ENCODE measurements at places on chromosomes 4 and X. TPM values are rescaled to one million over a fixed set of nuclear protein-coding genes. Genes with fewer than 3 reads are reported as not detected.

Gene ZDHHC9
- total RNA-seq = 20.2 TPM

DNA sequence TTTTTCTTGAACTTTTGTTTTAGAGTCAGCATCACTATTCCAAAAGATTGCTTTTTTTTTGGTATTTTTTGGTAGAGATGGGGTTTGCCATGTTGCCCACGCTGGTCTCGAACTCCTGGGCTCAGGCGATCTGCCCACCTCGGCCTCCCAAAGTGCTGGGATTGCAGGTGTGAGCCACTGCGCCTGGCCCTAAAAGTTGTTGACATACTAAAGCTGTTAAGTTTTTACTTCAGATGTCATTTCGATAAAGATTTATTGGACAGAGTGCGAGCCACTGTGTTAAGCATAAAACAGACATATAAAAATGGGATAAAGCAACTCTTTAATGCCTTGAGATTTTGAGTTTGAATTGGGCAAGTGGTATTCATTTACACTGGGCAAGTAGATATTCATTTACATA lies 28.3 kb downstream of the USO1 start:
- DNase-seq = no peak

DNA sequence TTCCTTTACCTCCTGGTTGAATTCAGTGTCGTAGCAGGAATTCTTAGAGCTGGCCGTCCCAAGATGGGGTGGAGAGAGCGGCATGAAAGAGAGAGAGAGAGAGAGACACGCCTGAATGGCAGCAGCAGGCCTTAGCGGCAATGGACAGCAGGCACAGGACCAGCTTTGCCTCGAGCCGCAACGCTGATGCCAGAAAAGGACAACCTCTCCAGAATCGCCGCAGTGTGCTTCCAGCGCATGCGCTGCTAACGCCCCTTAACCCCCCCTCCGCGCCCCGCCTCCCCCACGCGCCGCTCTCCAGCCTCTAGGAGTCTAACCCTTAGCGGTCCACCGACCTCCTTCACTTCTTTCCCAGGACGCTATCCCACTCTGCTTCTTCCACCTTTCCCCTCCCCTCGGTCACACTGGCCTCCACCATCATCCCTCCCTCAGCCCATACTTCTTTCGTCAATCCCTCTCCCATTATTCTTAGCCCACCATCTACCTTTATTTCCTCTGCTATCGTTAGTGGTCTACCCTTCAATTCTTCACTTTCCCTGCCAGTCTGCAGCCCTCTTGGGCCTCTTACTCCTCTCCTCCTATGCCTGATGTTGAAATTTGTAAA lies 10.5 kb upstream of the ZCCHC13 start:
- DNase-seq = peak; percentile 84

DNA sequence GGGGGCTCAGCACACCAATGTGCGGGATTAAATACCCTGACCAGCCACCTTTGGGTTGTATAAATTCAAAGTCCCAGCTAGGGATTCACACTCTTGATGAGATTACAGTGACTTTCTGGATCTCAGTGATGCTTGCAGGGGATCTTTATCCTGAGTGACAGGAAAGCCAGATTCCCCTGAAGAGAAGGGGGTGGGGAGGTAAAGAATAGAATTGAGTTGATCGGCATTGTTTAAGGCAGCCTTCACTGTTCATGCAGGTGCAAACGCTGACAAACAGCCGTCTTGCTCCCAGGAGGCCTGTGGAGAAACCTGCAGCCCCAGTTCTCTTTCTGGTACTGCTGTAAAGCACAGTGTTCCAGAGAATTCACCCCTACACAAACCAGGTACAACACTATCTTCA lies 19.0 kb downstream of the CXXC4 start:
- peak; percentile 40 for DNase-seq

GRCh38 chrX:147920161-147920666 lies 8.5 kb downstream of the FMR1 start:
- DNase-seq = no peak

Gene ING2
- 16.9 TPM for total RNA-seq

DNA sequence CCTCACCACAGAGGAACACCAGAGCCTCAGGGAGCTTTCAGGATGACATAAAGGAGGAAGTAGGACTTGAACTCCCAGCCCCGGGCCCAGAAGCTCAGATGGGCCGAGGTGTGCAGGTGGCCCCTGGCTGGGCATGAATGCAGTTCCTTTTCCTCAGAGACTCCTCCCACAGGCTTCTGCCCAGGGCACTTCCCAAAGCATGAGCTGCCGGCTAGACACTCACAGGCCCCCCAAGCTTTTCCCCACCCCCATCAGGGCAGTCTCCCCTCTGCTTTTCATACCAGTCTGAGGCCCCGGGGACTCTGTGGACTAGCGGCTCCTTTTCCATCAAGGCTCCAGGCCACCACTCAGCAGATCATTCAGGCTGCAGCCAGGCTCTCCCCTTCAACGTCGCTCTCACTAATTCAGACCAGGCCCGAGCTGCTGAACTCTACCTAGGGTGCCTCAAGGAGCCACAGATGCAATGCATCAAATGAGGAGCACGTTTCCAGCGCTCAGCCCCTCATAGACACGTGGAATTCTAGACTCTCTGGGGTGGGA lies 36.9 kb downstream of the HMX1 start:
- peak; percentile 21 for DNase-seq

Gene TRIM60
- not detected for total RNA-seq

DNA sequence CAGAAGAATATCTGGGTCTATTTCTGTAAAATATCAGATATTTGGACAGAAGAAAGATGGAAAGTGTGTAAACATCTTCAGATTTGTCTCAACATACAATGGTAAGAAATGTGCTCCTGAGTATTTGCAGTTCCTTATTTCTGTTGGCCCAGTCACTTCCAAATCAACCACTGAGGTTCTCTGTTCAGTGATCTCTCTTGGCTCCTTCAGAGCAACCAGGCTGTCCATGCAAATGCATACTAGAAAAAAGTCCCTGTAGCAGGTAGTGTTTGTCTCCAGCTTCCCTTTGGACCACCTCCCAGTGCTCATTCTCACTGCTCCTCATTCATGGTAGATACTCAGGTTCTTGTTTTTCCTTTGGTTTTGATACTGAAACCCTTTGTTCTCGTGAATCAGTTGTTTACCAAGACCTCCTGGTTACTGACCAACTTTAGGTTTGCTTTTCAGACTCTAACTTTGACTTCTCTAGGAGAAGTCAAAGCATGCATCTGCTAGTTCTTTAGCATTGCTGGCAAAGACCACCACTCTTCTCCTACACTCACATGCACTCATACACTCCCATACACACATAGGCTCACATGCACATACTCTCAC lies 28.8 kb downstream of the ASIC5 start:
- DNase-seq = no peak

Measured in H9 (cell line).